NCI-H2081 treated with DMSO at 0.1 percent for 48 hours (cell line): ENCODE measurements at places on chromosomes 2 and 18.

DNA sequence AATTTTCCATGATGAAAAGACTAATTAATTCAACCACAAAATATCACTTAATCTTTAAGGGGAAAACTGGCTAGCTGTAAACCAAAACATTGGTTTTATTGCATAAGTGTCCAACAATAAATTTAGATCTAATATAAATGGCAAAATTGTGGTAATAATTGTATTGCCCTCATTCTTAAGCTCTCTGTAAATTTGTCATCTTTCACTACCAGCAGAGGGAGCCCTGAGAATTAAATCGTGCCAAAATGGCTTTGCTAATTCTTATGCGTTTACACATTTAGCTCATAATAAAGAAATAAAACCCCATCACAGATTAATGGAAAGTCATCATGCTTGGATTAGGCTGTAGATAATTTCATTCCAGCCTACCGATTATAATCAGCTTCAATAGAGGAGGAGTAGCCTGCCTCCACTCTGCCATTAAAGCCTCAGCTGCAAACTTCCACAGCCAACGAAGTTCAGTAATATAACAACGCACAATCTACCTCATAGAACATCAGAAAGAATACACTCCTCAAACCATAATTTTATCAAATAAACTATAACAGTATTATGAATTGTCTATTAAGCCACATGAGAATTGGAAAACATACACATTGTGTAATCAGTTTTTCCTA, 70.0 kb upstream of the ATP5MC3 start:
- no peak for DNase-seq

DNA sequence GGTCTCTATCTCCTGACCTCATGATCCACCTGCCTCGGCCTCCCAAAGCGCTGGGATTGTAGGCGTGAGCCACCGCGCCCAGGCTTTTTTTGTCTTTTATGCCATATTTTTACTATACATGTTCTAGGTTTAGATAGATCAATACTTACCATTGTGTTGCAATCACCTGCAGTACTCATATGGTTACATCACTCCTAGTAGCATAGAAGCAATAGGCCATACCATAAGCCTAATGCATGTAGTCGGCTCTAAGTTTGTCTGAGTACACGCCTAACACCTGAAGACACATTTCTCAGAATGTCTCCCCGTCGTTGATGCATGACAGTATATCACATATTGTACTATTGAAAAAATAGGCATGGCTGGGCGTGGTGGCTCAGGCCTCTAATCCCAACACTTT, 27.1 kb upstream of the TGIF1 start:
- DNase-seq, result no peak

- no peak for DNase-seq
These were observed 895.4 kb downstream of the CNTNAP5 start for GRCh38 chr2:124920448-124920847.

GRCh38 chr18:65659312-65659711, 91.5 kb upstream of the CDH7 start:
- DNase-seq, result no peak

GRCh38 chr2:174588463-174588862, 9.1 kb downstream of the WIPF1 start:
- no peak for DNase-seq

DNA sequence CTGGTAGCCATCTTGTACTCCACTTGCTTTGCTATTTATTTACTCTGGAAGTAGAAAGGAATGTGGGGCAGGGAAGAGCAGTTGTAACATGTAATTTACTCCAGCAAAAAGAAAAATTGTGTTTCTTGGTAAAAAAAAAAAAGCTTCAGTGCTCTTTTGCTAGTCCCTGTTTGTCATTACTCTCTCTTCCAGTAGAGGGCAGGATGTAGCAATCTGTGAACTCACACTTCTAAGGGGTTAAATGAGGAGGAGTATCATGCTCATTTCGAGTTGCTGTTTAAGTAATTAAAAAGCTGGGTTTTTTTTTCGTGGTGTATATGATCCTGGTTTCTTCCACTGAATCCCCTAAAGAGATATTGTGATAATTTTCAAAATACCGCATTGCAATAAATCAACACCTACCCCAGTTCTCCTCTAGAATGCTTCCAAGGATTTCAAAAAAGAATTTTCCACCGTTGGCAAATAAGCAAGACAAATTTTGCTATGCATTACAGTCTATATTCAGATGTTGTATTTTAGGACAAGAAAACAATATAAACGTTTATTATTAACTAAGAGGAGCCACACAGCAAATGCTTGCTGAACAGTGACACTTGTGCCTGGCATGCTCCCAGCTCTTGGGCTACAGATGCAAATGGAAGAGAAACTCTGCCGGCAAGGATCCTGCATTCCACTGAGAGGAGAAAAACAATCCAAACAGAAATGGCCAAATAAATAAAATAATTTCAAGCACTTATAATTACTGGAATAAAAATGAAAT, 261.6 kb downstream of the ASXL3 start:
- DNase-seq, result peak; percentile 54

GRCh38 chr2:12884713-12885282, 168.1 kb downstream of the TRIB2 start:
- DNase-seq, result no peak

- DNase-seq, result no peak
These were observed 243.8 kb downstream of the FAM210A start for GRCh38 chr18:13482618-13482945.

DNA sequence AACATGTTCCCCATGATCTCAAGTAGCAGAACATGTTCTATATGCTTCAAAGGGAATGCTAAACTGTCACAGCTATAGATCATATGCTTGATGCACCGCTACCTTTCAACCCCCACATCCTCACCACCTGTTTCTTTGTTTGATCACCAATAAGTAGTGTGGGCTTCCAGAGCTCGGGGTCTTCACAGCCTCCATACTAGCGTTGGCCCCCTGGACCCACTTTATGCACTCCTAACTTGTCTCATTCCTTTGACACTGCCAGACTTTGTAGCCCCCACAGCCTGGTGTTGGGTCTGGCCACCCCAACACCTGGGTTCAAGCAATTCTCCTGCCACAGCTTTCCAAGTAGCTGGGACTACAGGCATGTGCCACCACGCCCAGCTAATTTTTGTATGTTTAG, 11.6 kb upstream of the RBM44 start:
- DNase-seq, result no peak

- no peak for DNase-seq
These were observed 25.8 kb downstream of the TCF23 start for GRCh38 chr2:27174638-27175037.

GRCh38 chr18:23972453-23972852, 42.1 kb upstream of the TTC39C start:
- DNase-seq, result no peak

DNA sequence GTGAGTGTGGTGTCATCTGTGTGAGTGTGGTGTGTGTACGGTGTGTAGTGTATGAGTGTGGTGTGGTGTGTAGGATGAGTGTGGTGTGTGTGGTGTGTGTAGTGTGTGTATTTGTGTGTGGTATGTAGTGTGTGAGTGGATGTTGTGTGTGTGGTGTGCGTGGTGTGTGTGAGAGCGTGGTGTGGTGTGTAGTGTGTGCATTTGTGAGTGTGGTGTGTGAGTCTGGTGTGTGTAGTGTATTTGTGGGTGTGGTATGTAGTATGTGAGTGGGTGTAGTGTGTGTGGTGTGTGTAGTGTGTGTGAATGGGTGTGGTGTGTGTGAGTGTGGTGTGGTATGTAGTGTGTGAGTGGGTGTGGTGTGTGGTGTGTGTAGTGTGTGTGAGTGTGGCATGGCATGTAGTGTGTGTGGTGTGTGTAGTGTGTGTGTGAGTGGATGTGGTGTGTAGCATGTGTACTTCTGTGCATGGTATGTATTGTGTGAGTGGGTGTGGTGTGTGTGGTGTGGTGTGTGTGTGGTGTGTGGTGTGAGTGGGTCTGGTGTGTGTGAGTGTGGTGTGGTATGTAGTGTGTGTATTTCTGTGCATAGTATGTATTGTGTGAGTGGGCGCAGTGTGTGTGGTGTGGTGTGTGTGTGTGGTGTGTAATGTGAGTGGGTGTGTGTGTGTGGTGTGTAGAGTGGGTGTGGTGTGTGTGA, 227.8 kb downstream of the BCL2 start:
- no peak for DNase-seq

- no peak for DNase-seq
These were observed 55.1 kb upstream of the IL1RL1 start for GRCh38 chr2:102256276-102256675.

- no peak for DNase-seq
These were observed 62.4 kb upstream of the LTBP1 start for GRCh38 chr2:32884346-32884745.

DNA sequence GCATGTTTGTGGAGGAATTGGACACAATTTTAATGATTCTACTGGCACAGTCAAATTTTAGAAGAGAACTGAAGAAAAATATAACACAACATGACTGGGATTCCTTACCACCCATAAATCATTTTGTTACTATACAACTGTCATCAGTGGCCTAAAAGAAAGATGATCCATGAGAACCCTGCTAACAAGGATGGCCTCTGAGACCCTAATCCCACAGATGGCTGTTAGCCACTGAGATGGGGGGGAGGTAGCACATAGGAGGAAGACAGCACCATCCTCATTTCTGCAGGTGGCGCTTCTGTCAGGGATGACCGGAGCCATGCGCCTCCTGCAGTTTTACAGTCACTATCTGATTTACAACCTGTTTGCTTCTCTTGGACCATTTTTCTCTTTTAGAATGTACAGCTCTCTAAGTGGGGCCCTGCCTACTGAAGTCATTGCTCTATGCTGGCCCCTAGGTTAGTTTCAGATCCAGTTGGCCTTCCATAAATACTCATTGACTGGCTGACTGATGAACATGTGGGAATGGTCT, 279.8 kb downstream of the NAPG start:
- no peak for DNase-seq

- DNase-seq, result no peak
These were observed 258.8 kb downstream of the MREG start for GRCh38 chr2:215754546-215754945.

- DNase-seq, result no peak
These were observed 1.3 kb upstream of the GPC1 start for GRCh38 chr2:240433973-240434727.

DNA sequence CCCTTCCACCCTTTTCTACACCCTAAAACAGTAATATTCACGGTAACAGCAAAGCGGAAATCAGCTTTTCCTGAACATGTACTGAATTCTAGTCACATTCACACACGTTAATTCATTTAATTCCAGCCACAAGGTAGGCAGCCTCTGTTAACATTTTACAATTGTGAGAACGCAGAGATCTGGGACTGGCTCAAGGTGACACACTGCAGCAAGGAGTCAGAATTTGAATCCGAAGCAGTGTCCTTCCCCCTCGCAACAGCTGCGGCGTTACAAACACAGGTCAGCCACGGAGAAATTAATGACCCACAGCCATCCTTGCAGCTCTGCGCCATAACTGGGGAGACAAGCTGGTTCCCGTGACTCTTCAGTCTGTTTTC, 818 bp upstream of the SLC20A1 start:
- no peak for DNase-seq

GRCh38 chr18:77208964-77209363, 40.7 kb upstream of the GALR1 start:
- no peak for DNase-seq

DNA sequence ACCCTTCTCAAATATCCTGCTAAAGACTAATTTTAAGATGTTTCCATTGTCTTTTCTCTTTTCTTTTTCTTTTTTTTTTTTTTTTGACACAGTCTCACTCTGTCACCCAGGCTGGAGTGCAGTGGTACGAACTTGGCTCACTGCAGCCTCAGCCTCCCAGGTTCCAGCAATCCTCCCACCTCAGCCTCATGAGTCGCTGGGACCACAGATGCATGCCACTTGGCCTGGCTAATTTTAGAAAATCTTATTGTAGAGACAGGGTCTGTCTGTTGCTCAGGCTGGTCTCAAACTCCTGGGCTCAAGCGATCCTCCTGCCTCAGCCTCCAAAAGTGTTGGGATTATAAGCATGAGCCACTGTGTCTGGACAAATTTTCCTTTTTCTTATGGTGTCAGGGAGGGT, 167.5 kb downstream of the MCFD2 start:
- no peak for DNase-seq

DNA sequence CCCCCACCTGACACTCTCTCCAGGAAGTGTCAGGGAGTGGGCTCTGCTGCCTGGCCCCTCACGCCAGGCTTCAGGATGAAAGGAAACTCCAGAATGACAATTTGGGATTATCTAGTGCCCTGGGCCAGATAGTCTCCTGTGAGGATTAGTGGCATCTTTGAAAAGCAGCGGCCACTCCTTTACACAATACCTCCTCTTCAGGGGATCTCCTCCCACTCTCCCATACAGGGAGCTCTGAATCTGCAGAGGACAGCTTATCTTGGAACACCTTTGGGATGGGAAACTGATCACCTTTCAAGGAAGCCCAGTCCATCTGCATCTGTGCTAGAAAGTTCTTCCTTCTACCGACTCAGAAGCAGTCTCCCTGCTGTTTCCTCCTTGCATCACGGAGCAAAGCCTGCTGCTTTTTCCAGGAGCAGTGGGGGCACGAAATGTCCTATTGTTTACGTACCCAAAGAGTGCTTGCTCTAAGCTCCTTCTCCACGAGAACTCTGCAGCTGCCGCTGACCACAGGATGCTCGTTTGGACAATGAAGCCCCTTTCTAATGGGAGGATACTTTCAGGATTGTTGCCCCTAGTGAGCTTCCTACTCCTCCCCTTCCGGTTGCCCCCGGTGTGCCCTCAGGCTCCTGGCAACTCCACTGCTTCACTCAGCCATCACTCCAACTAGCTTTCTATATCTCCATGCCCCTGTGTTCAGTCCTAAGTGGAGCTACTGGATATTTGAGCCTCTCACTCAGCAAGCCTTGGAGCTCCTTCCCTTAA, 31.5 kb downstream of the SIX3 start:
- DNase-seq, result no peak

- DNase-seq, result no peak
These were observed 81.3 kb downstream of the TGFA start for GRCh38 chr2:70472221-70472890.

DNA sequence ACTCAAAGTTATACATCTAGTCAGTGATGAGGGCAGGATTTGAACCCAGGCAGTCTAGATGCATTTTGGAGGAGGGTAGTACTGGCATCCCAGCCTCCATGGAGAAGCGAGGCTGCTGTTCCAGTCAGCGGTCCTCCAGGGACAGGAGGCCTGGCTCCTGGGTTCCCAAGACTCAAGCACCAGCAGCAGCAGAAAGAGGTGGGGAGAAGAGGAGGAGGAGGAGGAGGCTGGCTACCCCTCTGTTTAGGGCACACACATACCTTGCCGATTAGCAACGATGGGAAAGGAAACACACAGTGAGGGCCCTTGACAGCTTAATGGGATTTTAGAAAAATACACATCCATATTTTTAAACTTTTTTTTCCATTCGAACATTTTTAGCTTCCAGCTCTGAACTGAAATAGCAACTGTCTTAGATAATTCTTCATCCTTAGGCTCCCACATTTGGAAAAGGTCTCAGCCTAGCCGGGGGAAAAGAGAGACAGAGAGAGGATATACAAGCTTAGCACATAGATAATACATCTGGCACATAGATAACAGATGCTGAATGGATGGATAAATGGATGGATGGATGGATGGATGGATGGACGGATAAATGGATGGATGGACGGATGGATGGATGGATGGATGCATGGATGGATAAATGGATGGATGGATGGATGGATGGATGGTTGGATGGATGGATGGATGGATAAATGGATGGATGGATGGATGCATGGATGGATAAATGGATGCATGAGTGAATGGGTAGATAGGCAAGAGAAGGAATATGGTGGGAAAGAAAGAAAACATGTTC, 87.9 kb downstream of the LBH start:
- DNase-seq, result no peak
